ENCODE measurements at places on chromosomes 11 and 22. TPM values are rescaled to one million over a fixed set of nuclear protein-coding genes. Genes with fewer than 3 reads are reported as not detected.
A peak's percentile ranks its signal among the peaks of the same experiment; 100 is the strongest.

GRCh38 chr11:9109858-9110731 is 18.7 kb upstream of the SCUBE2 start:
- no peak for DNase-seq

The NAT10 gene
- total RNA-seq = 23.4 TPM

The FIBIN gene
- total RNA-seq = 0.11 TPM

The ZNF215 gene
- total RNA-seq = 3.8 TPM

GRCh38 chr11:46895821-46896220 is 22.5 kb downstream of the LRP4 start:
- peak; percentile 45 for DNase-seq

GRCh38 chr22:44325718-44326490 is 13.2 kb upstream of the SHISAL1 start:
- DNase-seq = peak; percentile 63

GRCh38 chr22:39292561-39293074 is 26.8 kb downstream of the RPL3 start:
- peak; percentile 98 for DNase-seq

The PRG3 gene
- not detected for total RNA-seq
